GM13977 (cell line): ENCODE measurements at places on chromosomes 4 and X.

DNA sequence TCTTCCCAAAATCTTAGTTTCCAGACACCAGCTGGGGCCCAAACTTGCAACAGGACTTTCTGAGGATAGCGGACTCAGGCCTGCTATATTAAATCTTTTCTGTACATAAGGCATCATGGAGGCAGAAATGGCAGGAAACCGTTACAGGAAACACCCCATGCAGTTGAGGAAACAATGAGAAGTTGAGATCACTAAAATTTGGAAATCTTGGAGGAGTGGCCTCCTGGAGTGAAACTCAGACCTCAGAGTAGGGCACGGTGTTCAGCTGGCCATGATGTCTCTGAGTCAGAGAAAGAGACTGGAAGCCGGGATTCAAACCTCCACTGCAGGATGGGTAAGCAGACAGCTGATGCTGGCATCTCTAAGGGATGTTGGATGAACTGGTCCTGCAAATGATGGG, 372.6 kb upstream of the CTSO start:
- no peak for DNase-seq

- DNase-seq = no peak
Measured at GRCh38 chr4:175988511-175988910, 77.1 kb upstream of the WDR17 start.

- DNase-seq = peak; percentile 67
Measured at GRCh38 chr4:145937971-145938611, 532 bp downstream of the ZNF827 start.

DNA sequence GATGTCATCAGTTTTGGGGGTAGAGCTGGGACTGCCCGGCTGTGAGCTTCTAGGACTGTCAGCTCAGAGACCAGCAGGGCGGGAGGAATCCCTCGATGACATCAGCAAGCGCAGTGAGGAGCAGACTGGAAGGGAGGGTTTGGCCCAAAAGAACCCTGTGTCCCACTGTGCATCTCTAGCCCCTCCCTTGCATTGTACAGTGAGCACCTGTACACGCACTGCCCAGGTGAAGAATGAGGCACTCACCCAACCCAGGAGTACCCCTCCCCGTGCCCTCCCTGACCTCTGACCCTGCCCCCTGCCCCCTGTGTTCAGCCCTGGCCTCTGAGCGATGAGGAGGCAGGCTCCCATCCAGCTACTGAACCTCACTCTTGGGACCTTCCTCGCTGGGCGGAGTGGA, 92.9 kb downstream of the HMX1 start:
- DNase-seq = no peak
